ENCODE measurements at places on chromosomes 4 and X. TPM values are rescaled to one million over a fixed set of nuclear protein-coding genes. Genes with fewer than 3 reads are reported as not detected.
A peak's percentile ranks its signal among the peaks of the same experiment; 100 is the strongest.

DNA sequence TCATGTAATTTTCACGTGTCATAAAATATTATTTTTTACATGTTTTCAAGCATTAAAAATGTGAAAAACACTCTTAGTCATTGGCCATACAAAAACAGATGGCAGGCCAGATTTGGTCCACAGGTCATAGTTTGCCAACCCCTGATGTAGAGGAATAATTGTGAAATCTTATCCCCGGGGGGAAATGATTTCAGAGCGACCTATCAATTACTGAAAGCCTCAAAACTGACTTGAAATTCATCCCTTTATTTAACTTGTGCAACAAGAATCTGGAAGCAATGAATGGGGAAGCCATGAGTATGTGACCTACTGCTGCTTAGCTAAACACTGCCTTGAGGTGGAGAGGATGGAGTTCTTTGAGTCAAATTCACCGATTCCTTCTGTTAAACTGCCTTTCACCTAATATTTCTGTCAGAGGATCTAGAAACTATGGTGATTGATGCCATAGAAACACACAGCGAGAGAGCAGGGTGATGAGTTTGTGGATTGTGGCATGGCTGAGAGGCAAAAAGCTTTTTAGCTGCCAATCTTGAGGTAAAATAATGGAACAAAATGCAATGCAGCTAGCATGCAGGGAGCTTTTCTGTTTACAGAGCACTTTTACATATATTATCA lies 30.3 kb upstream of the BRS3 start:
- DNase-seq = no peak

DNA sequence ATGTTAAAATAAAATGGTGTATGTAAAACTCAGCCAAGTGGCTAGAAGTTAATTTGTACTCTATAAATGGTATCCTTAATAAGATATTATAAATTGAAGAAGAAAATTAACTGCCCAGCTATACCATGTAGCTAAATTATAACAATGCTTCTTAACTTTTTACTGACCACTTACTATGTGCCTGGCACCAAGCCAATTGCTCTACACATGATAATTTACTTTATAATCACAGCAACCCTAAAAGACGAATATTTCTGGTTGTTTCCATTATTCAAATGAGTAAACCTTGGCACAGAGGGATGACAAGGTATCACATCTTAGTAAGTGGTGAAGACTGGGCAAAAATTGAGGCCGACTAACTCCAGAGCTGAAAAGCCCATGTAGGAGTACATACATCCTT lies 1506.6 kb downstream of the PCDH7 start:
- DNase-seq = no peak

DNA sequence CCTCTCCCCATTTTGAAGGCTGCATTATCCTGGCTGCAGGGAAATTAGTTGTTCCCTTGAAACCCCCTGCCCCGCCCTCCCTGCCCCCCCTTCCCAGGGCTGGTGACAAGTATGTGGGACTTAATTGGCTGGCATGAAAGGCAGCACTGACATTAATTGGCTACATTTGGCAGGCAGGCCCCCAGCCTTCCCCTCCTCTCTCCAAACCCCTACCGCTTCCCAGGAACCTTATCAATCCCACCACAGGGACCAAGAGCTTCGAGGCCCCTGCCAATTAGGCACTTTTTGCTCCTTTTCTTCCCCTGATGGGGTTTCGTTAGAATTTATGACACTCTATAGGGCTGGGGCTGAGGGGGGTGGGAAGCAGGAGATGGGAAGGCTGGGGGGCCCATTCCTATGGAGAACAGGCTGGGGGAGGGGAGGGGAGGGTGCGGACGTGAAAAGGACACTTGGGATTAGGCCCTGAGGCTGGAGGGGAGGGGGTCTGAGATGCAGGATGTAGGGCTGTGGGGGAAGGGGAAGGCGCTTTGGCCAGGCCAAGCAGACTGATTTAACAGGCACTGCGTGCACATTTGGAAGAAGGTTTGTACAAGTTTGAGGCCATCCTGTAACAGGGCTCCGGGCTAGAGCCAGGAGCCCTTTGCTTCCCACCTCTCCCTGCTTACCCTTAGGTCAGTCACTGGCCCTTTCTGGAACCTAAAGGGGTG lies 52.2 kb downstream of the EFNB1 start:
- DNase-seq = no peak

DNA sequence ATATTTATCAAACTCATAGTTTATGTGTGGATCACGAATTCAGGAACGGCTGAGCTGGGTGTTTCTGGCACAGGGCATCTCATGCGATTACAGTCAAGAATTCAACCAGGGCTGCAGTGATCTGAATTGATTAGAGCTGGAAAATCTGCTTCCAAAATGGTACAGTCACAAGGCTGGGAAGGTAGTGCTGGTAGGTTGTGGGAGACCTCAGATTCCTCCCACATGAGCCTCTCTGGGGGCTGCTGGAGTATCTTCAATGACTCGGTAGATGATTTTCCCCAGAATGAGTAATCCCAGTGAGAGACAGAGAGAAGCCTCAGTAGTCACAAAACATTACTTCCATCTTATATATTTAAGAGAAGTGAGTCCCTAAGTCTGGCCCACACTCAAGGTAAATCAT lies 36.2 kb upstream of the PRDX4 start:
- peak; percentile 22 for DNase-seq

- DNase-seq = peak; percentile 21
Measured at GRCh38 chrX:123665197-123665596, 67.7 kb downstream of the THOC2 start.

DNA sequence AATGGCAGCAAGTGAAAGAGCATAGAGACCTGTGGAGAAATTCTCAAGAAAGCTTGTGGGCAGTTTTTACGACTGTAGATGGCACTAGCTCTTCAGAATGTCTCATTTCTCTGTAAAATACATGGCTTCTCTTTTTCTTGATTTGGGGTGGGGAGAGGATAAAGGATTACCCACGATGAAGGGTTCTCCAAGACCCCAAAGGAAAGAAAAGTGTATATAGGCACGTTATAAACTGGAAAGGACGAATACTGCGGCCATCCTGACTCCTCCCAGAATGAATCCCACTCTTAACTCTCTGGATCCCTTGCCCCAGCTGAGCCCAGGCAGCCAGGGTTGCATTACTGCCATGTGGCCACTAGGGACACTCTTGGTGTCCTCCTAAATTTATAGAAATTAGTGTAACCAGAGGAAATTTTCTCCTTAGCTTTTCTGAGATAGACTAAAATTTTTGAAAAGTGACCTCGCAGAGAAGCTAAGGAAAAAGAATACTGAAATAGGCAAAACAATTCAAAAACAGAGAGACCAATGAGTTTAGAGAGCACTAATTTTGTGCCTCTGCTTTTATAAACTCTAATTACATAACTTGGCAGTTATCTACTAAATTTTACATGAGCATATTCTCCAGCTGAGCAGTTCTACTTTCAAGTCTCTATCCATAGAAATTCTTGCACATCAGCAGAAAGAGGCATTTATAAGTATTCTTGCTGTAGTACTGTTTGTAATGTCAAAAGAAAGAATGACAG lies 37.8 kb upstream of the PCDH19 start:
- DNase-seq = no peak

GRCh38 chr4:80371046-80371445 lies 35.5 kb downstream of the CFAP299 start:
- DNase-seq = no peak

GRCh38 chr4:60450054-60450453 lies 750.1 kb upstream of the ADGRL3 start:
- DNase-seq = no peak

Gene TCEAL2
- total RNA-seq = 1.8 TPM

GRCh38 chr4:8765084-8765483 lies 106.6 kb downstream of the HMX1 start:
- DNase-seq = no peak

- DNase-seq = no peak
Measured at GRCh38 chrX:9520217-9520590, 55.3 kb downstream of the TBL1X start.

GRCh38 chrX:40912576-40912975 lies 172.7 kb upstream of the USP9X start:
- DNase-seq = no peak

- no peak for DNase-seq
Measured at GRCh38 chrX:829145-829544, 198.6 kb downstream of the SHOX start.
